ENCODE measurements at places on chromosomes 16 and 17.
A peak's percentile ranks its signal among the peaks of the same experiment; 100 is the strongest.

- no peak for DNase-seq
Measured at GRCh38 chr16:24943471-24943870, 71.7 kb downstream of the ARHGAP17 start.

DNA sequence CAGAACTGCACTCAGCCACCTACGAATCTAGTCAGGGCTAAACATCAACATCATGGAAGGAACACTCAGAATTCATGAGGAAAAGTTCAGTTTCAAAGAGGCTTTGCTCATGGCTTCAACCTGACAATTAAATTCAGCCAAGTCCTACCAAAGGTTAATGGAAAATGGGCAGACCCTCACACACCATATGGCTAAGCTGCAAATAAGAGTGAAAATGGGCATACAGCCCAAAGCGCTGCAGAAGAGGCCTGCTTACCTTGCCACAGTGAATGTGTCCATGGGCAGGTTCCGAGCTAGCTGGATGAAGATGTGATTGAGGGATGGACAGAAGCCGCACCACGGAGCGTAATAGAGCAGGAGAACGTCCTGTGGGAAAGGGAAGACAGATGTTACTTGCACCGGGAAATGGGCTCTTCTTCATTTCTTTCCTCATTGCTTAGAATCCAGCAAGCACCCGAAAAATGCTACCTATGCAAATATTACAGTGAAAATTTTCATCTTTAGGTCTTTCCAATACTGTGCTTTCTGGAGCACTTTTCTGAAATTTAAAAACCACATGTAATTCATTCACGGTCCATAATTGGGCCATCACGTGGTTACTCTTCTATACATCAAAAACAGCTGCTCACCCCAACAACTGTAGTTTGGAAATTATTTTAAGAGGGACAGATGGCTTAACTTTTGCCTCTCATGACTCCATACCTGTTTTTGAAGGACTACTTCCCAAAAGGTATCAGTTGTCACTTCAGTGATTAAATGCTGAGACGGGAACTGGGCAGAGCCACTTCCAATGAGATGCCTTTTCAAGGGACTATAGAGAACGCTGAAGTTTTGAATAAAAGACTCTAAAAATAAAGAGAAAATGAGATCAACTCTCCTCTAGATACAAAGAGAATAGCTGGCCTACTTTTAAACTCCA is 19.6 kb downstream of the SNN start:
- DNase-seq, result no peak

DNA sequence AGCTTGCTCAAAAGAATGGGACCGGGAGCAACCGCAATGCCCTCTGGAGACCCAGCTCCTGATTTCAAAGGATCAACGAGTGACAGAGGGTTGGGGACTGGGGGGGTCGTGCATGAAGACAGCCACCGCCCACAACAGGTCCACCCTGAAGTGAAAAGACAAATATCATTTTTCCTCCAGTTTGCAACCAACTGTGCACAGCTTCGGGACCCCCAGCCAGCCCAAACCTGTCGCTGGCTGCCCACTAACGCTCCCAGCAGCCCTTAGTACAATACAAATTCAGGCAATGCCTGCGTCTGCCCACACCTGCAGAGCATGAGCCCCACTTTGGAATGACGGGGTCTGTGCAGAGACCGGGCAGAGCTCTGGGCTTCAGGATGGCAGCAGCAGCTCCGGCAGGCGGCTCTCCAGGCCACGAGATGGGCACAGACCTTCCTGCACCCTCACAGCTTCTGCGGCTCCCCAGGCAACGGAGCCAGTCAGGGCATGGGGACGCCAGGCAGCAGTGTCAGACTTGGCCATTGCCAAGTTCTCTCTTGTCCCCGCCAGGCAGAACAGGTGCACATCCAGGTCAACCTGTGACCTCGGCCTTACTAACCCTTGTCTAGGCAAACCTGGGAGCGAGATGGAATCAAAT is 60.1 kb downstream of the TBC1D16 start:
- DNase-seq, result no peak

DNA sequence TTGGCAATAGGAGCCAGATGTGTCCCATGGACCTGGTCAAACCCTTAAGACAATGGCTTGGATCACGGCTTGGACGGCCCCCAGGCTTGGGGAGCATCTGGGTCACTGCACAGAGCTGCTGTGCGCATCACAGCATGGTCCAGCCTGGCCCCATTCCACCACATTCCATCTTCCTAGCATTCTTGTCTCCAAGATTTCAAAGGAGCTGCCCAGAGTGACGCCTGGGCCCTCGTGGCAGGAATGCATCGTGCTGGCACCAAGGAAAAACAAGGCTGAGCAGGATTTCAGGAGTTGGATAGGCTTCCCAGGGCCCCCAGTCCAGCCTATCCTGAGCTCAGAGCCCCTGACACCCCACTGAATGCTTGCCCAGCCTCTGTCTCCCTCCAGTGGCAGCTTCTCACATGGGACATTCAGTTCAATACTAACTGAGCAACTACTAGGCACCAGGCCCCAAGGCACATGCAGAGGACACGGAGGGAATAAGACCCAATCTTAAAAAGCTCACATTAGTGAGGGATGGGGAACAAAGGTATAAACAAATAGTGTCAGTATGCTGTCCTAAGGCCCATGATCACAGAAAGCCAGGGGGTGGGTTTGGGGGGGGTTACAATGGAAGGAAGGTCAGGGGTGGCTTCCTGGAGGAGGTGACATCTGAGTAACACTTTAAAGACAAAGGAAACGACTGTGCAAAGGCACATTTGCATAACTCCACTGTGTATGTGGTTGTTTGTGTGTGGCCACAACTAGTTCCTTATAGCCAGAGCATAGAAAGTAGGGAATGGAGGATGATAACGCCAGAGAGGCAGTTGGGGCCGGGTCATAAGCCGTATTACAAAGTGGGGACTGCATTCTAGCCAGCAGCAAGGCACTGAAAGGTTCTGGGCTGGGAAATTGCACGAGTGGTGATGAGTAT is 34.1 kb downstream of the TK2 start:
- no peak for DNase-seq

DNA sequence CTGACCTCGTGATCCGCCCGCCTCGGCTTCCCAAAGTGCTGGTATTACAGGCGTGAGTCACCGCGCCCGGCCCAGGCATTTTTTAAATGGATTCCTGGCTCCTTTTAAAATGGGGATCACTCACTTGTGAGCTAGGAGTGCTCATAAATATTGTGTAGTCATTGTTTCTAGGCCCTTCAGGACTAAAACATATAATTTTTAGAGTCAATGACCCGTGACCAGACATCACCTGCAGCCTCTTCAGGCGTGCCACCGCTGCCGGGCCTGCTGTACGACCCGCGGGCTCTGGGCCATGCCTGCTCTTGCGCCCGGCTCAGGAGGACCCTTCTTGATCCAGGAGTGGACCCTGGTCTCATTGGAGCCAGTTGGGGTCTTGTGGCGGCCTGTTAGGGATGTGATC is 30.8 kb downstream of the EFCAB5 start:
- DNase-seq, result no peak

GRCh38 chr17:77948690-77949114 is 9.8 kb upstream of the TNRC6C start:
- DNase-seq, result no peak

DNA sequence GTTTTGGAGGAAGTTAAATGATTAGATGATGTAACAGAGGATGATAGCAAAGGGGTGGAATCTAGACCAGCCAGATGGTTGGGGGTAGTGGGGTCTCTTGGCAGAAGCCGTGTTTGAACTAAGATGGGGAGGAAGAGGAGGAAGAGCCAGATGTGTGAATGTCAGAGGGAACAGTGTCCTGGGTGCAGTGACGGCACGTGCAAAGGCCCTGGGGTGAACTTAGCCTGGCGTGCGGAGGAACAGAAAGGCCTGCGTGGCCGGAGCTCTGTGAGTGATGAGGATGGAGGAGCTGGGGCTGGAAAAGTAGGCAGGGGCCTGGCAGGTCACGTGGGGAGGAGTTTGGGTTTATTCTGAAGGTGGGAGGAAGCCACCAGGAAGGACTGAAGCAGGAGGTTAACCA is 26.4 kb upstream of the RMI2 start:
- DNase-seq, result no peak

GRCh38 chr17:72349491-72349995 is 228.7 kb downstream of the SOX9 start:
- DNase-seq, result no peak

- DNase-seq, result no peak
Measured at GRCh38 chr16:49399594-49400364, 26.2 kb downstream of the C16orf78 start.

- no peak for DNase-seq
Measured at GRCh38 chr16:86777381-86777946, 199.1 kb downstream of the FOXL1 start.

- DNase-seq, result no peak
Measured at GRCh38 chr16:1332618-1333148, 762 bp upstream of the BAIAP3 start.

DNA sequence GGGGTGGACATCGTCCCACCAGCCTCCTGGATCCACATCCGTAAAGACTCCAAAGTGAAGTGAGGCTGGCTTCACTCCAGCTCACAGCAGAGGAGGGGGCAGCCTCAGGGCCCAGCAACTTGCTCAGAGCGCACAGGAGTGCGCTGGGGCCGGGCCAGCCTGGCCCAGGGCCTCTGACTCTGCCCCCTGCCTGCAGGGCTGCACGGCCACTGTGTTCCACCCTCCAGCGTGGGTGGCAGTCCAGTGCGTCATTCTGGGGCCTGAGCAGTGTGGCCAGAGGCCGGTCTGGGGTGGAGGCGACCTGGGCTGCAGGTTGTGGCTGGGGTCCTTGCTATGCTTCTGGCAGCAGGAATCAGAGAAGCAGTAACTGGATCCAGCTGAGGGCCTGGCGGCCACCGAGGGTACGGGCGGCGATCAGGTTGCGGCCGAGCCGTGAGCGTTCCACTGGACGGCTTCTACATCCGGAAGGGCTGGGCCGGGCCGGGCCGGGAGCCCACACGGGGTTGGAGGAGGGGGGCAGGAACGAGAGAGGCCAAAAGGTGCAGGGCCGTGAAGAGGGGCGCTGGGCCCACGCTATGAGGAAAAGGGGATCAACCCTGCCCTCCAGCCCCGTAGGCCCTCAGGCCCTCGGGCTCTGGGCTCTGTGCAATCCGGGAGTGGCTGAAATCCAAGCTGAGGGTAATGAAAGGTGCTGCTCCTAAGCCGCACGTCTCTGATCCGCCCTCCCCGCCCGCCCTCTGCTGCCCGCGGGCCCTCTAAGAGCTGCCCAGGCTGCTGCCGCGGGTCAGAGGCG is at the start of gene FSCN2:
Gene FSCN2, plus strand, starts transcription at position 787 of the 793 bp plus-strand sequence. CDS start 155 bp downstream, outside the sequence.
- DNase-seq, result no peak

- peak; percentile 57 for DNase-seq
Measured at GRCh38 chr17:48148854-48149786, 41.6 kb downstream of the SNX11 start.

- DNase-seq, result no peak
Measured at GRCh38 chr17:21365016-21365415, 11.1 kb upstream of the KCNJ12 start.

- no peak for DNase-seq
Measured at GRCh38 chr17:1192911-1193699, 13.3 kb upstream of the ABR start.

DNA sequence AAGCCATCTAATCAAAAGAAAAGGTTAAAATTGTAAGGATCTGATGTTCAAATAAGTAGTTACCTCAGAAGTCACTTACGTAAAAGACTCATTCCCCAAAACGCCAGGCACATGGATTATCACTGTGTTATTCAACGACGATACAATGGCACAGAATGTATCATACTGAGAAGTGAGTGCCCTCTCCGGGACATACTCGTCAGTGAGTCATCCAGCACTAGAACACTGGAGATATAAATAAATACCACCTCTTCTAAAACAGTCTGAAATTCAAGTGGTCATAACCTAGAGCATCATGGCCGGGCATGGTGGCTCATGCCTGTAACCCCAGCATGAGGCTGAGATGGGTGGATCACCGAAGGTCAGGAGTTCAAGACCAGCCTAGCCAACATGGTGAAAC is 24.9 kb downstream of the USP31 start:
- DNase-seq, result no peak

DNA sequence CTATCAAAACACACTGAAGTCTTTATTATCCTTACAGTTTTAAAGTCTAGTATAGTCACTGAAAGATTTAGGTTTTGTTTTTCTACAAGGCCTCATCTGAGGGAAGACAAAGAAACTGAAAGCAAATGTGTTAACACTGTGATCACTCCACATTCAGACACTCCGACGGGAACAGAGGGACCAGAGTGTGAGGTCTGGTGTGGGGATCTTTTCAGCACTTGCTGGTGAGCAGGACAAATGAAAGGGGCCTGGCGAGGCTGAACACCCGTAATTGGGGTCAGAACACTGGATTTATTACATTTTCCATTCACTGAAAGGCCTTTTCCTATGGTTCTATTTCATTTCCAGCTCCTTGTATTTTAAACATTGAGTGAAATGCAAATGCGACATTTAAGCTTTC is 910.5 kb downstream of the CDH11 start:
- DNase-seq, result no peak

DNA sequence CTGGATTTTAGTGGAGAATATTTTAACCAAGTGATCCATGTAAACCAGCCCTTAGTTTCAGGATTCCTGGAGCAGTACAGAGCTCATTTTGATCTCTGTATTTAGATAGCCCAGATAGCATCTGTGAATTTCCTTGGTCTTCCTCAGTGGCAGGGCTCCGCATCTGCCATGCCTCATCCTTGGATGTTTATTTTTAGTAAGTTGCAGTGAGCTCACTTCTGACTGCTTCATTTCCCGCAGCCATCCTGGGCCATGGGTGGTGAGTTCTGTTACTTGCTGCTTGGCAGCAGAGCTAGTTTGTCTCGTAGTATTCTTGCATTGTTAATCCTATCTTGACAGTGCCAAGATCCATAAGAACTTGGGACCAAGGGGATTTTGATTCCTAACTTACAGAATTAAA is 33.7 kb downstream of the IST1 start:
- DNase-seq, result no peak

GRCh38 chr17:68656666-68657065 is 55.5 kb upstream of the FAM20A start:
- DNase-seq, result no peak

- no peak for DNase-seq
Measured at GRCh38 chr17:82269882-82270500, 3.5 kb downstream of the CSNK1D start.

GRCh38 chr16:86926181-86927094 is 348.1 kb downstream of the FOXL1 start:
- no peak for DNase-seq

DNA sequence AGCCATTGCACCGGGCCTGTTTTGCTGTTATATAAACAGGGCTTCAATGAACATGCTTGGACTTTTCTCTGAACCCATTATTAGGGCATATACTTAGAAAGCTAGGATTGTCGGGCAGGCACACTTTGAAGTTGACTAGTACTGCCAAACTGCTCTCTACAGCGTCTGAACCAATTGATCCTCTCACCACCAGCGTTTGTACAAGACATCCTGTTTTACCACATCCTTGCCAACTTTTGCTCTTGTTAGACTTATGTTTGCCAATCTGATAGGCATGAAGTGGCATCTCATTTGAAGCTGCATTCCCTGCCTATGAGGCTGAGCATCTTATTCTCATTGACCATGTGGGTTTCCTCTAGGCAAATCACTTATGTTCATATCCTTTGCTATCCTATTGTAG is 7.4 kb upstream of the PPP1R9B start:
- no peak for DNase-seq

Measured in NCI-H1436 treated with DMSO at 0.1 percent for 48 hours (cell line).